ENCODE measurements at places on chromosomes 12 and 14.

- DNase-seq = no peak
These were observed 846.8 kb downstream of the NRXN3 start for GRCh38 chr14:79016828-79017505.

GRCh38 chr14:106343626-106344025 is 817.2 kb downstream of the TMEM121 start:
- DNase-seq = no peak

- DNase-seq = no peak
These were observed 75.3 kb upstream of the C14orf180 start for GRCh38 chr14:104504172-104504735.

DNA sequence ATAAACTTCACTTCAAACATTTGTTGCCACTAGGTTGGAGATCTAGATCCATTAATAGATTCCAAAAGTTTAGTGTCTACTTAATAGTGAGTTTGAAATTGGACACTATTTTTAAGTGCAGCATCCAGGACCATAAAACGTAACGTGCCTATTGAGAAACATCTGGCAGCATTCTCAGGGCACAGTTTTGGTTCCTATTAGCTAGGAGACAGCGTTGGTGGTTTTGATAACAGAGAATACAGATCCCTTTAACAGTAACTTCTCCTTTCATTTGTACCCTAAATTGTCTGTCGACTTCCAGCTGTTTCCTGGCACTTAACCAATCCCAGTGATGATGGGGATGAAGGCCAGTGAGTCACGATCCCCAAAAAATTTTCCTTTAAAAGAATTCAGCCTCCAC is 25.8 kb downstream of the KCNK10 start:
- no peak for DNase-seq

DNA sequence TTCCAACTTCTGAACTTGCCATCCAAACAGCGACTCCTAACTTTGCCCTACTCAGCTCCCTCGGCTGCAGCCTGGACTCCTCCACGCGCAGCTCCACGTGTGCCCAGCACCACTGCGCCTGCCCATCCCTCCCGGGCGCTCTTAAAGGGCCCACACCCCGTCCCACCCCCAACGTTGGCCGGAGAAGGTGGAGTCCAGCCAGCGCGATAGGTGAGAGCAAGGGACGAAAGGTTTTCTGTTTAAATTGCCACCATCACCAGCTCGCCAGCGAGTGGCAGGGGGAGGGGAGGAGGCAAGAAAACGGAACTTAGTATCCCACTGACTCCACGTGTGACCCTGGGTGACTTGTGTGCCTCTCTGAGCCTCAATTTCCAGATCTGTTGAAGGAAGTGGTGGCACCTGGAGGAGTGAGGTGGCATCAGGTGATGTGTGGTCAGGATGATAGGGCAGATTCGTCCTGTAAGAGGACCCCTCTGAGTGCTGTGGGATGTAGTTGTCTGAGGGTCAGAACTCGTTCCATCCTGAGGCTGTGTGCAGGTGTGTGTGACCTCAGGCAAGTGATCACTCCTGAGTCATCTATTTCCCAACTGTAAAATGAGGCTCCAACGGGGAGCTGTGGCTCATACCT is 59.7 kb downstream of the TRPV4 start:
- no peak for DNase-seq
